Transverse colon (tissue), 4 donors: ENCODE measurements at places on chromosomes 16 and 17. TPM values are rescaled to one million over a fixed set of nuclear protein-coding genes. Genes with fewer than 3 reads are reported as not detected.

EME1 gene
- not detected for total RNA-seq

DNA sequence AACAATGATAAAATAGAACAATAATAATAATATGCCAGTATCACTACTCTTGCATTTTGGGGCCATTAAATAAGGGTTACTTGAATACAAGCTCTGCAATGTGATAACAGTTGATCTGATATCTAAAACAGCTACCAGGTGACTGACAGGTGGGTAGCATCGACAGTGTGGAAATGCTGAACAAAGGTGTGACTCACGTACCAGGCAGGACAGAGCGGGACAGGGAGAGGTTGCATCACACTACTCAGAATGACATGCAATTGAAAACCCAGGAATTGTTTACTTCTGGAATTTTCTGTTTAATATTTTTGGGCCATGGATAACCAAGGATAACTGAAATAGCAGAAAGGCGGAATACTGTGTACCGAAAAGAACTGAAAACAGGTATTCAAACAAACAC lies 15.8 kb upstream of the ZNF19 start:
- no peak for DNase-seq

DOC2A gene
- 9.8 TPM for total RNA-seq

CFAP97D1 gene
- total RNA-seq = not detected

DNA sequence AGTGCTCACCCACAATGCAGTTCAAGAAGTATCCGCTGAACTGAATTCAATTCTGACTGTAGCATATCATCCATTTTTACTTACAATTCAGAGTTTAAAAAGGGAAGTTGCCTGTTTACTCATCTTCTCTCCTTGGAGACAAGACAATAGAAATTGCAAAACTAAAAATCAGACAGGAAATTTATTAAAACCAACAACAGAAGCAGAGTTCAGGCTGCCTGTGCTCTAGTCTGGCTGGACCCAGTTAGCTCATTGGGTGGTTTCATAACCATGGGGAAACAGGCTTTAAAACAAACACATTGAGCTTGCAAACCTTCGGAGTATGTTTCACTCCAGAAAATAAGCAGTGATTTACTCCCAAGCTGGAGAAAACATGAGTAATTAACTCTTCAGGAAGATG lies 321.4 kb downstream of the GRIN2A start:
- DNase-seq = no peak

PKD1 gene
- total RNA-seq = 440 TPM
